NCI-H1694 treated with DMSO at 0.1 percent for 48 hours (cell line): ENCODE measurements at places on chromosomes 16 and 17.

GRCh38 chr16:26334218-26335111 is 642.7 kb downstream of the HS3ST4 start:
- no peak for DNase-seq

DNA sequence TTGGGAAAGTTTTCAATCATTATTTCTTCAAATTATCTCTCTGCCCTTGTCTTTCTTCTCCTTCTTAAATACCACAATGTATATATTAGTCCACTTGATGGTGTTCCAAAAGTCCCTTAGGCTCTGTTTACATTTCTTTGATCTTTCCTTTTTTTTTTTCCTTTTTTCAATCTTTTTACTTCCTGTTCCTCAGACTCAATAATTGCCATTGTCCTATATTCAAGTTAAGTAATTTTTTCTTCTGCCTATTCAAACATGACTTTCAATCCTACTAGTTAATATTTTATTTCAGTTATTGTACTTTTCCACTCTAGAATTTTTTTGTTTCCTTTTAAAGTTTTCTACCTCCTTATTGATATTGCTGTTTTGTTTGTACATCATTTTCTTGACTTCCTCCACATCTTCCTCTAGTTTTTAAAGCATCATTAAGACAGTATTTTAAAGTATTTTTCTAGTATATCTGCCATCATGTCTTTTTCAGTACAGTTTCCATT is 15.8 kb upstream of the UQCRC2 start:
- DNase-seq: no peak

DNA sequence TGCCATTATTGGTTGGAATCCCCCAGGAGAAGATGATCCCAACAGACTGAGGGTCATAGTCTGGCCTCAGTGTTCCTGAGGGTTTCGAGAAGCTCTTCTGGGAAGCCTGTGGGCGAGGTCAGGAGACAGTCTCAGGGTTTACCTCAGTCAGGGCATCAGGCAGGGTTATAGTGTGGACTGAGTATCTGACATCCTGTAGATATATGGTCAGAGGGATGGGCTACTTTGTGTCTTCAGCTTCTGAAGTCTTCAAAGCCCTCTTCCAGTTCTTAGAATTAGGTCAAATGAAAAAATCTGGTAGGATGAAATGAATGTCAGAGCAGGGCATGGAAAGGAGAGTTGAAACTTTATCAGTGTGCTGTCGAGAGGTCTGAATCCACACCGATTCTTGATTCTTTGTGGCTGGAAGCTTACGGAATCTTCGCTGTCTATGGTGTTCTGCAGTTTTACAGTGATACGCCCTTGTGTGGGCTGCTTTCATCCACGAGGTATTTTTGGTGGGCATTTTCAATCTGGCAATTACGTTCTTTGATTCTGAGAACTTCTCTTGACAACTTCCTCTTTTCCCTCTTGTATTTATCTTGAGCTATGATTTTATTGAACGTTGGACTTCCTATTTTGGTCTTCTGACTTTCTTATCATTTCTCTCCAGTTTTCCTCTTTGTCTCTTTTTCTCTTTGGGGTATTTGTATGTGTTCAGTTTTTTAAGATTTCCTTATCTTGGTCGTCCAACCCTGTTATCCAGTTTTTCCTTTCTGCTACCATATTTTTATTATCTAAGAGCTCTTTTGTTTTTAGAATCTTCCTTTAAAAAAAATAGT is 30.4 kb downstream of the BPTF start:
- no peak for DNase-seq

- DNase-seq: no peak
Observed at GRCh38 chr17:31540602-31541307, 149.3 kb downstream of the RAB11FIP4 start.

GRCh38 chr16:56320811-56321558 is 104.4 kb downstream of the AMFR start:
- DNase-seq: no peak

DNA sequence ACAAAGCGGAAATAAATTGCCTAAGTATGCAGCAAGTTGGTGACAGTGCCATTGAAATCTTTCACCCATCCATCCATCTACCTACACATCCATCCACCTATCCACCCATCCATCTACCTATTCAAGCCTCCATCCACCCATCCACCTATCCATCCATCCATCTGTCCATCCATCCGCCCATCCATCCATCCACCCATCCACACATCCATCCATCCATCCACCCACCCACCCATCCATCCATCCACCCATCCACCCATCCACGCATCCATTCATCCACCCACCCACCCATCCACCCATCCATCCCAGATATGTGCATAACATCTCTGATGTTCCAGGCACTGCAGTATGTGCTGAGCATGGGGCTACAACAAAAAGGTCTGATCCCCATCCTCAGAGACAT is 277.5 kb downstream of the IRF8 start:
- DNase-seq: no peak

DNA sequence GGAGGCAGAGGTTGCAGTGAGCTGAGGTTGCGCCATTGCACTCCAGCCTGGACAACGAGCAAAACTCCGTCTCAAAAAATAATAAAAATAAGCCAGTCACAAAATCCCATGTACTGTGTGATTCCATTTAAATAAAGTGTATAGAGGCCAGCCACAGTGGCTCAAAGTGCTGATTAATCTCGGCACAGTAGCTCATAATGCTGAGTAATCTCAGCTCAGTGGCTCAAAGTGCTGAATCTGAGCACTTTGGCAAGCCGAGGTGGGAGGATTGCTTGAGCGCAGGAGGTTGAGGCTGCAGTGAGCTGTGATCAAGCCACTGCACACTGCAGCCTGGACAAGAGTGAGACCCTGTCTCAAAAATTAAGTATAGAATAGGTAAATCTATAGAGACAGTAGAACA is 4.9 kb downstream of the TMED6 start:
- no peak for DNase-seq

- no peak for DNase-seq
Observed at GRCh38 chr17:4617590-4618351, 23.7 kb downstream of the ALOX15 start.

GRCh38 chr16:53083119-53083518 is 28.3 kb downstream of the CHD9 start:
- no peak for DNase-seq

- DNase-seq: no peak
Observed at GRCh38 chr16:85365120-85365519, 248.0 kb upstream of the GSE1 start.

DNA sequence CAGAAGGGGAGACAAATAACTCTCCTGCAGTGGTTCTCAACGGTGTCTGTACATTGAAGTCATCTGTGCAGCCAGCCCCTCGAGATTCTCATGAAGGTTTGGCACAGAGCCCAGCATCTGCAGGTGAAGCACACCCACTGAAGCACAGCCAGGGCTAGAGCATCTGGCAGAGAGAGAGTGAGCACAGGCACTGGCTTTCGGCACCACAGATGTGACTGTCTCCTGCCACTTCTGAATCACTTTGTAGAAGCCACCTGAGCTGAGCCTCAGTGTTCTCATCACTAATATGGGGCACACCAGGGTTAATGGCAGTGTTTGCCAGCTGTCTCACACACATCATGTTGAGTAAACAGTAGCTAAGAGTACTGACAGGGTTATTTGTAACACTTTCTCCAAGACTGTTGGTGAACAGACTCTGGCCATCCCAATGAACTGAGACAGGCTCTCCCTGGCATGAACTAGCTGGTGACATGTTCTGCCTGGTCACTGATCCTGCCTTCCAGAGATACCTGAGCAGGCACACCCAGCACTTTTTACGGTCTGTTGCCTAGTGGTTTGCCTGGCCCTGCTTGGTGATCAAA is 10.9 kb downstream of the HSPB9 start:
- peak; percentile 37 for DNase-seq

GRCh38 chr17:30970831-30971567 is at the start of gene RNF135:
TSS of gene RNF135 (plus strand) at chr17:30971039. CDS start at chr17:30971074, 35 bp downstream.
- DNase-seq: no peak

DNA sequence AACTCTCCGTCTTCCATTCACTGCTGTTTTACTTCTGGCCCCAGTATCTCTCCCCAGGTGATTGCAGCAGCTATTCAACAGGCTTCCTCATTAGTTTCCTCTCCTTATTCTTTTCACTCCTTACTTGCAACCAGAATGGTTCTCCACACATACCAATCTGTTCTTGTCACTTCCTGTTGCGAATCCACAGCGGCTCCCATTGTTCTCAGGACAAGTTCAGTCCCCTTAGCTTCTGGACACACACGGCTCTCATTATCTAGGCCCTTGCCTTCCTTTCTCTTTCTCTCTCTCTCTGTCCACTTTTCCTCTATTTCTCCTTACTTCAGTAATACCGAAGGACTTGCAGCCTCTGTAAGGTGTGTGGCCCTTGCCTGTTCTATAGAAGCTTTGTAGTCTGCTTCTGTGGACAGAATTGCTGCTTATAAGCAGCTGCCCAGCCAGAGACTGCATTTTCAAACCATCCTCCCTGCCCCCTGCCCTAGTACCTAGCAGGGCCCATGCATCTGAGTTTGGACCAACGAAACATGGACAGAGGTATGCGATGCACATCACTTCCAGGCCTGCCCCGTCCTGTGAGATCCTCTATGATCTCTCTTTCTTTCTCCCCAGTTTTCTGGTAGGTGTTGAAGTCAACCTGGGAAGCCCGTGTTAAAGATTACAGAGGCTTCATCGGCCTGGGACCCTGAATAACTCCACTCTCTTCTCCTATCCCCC is 45.7 kb downstream of the VAT1L start:
- DNase-seq: no peak

- no peak for DNase-seq
Observed at GRCh38 chr17:78474614-78475146, 96.2 kb downstream of the PGS1 start.

GRCh38 chr16:87540072-87540896 is 47.5 kb upstream of the ZCCHC14 start:
- DNase-seq: no peak

DNA sequence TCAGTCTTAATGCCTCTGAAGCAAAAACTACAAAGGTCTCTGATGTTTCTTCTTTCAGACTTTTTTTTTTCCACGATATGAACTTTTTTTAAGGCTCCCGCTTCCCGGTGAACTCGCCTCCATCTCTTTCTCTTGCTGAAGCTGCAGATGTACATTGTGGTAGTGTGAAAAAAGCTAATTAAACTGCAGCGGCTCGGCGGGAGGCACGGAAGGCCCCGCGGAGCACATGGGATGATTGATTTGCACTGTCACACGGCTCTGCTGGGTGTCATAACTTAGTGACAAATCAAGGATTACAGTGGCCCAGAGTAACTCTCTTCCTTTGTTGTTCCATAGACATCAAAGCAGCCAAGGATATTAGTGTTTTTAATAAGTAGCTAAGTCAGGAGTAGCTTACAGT is 196.3 kb downstream of the AXIN2 start:
- DNase-seq: no peak

GRCh38 chr17:40038882-40039513 is 15.2 kb downstream of the MED24 start:
- DNase-seq: peak; percentile 41

DNA sequence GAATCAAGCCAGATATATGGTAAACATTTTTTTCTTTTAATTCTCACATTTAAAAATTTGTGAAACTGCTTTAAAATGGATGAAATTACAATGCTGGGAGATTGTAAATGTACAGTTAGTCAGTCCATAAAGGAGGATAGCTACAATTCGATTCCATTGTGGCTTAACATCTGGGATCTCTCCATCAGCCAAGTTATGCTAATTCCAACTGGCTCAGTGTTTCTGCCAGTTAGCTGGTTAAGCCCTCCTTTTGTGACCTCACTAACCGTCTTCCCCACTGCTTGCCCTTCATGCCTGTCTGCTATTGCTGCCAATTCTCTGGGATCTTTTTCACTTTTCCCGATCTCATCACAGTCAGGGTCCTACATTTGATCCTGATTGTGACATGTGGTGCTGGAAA is 1347.6 kb downstream of the CDH11 start:
- DNase-seq: no peak

DNA sequence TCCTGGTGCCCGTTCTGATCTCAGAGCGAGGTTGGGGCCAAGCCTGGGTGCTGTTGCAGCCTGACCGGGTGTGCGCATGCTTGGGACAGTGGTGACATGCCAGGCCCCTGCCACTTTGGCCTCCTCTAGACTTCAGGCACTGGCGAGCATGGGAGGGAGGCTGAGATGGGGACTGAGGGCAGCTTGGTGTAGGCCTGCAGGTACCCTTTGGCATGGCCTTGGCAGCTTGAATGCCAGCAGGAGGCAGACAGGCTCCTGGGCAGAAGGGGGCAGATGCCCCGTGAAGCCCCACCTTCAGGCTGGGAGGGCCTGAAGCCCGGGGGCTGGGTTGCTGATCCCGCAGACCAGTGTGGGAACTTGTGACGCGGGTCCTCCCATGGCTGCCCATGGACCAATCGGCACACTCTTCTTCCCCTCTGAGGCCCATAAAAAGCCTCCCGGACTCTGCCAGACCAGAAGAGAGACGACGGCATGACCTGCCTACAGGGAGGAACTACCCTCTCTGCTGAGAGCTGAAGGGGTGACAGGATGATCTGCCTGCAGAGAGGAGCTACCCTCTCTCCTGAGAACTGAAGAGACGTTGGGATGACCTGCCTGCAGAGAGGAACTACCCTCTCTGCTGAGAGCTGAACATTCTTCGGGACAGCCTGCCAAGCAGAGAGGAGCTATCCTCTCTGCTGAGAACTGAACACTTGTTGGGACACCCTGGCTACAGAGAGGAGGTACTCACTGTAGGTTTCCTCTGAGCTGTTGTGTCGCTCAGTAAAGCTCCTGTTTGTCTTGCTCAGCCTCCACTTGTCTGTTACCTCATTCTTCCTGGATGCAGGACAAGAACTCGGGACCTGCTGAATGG is 17.5 kb downstream of the RHOT1 start:
- DNase-seq: no peak

DNA sequence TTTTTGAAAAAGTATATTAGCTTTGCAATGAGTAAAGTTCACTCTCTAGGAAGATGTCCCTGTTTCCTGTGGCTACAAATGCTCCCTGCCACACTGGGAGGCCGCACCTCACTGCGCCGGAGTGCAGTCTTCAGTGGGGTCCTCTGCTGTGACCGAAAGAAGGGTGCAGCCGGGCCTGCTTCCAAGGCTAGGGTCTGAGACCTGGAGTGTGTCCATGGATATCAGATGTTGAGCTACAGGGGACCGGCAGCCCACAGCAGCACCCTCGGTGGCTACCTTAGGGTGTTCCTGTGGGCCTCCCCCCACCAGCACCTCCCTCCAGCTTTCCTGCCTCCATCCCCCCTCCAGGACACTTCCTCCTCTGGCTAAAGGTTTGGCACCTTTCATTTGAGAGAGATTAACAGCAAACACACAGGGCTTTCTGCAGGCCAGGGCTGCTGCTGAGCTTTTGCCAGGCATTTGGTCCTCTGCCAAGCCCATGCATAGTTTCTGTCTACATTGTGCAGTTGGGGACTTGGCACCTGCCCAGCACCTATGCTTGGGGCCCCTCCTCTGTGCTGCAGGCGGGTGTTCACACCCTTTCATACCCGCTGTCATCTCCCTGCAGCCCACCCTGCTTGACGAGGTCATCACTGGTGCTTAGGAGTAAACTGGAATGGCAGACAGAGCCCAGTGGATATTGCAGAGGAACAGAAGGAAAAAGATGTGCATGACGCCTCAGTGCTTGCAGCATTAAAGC is 33.8 kb upstream of the CRISPLD2 start:
- peak; percentile 81 for DNase-seq

GRCh38 chr16:24180451-24180850 is 75.7 kb upstream of the CACNG3 start:
- no peak for DNase-seq

GRCh38 chr17:81612172-81612970 is 24.5 kb downstream of the NPLOC4 start:
- DNase-seq: no peak

GRCh38 chr16:568401-569258 is 1.1 kb upstream of the PIGQ start:
- no peak for DNase-seq

GRCh38 chr17:79054200-79054960 is 20.2 kb upstream of the ENGASE start:
- DNase-seq: no peak
